ENCODE measurements at places on chromosomes 16 and 17.

DNA sequence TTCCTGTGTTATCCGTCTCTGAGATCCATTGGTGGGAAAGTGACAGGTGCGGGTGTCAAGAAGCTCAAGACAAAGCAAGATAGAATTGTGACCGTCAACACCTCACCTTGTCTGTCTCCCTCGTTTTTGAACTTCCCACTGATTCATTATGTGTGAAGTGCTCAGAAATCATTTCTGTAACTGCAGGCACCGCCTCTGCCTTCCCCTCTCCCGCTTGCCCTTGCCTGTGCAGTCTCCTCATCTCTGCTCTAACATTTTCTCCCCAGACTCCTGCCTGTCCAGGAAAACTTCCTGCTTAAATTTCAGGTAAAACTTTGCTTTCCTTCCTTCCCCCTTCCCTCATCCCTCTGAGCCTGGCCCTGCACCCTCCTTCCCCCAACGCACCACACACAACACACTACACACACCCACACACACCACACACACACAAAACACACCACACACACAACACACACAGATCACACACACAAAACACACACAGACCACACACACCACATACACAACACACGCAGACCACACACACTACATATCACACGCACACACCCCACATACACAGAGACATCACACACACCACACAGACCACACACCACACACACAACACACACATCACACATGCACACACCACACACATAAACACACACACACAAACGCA, 25.7 kb downstream of the CALB2 start:
- no peak for DNase-seq

- DNase-seq, result peak; percentile 34
These were observed 797 bp downstream of the HES7 start for GRCh38 chr17:8122924-8123694.

DNA sequence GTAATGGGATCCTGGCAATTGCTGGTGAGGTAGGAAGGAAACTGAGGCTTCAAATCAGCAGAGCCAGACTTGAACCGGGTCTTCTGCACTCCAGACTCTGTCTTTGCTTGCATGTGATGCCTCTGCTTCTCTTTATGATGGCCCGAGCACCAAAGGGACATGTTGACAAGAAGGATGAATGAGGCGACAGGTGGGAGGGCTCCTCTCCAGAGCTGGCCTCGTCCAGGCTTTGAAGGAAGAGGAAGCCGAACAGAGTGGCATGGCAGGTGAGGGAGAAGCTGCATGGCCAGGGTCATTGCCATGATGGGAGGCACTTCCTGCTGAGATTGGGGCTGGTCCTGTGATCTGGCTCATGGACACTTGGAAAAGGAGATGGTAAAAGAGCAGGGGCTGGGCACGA, 40.8 kb downstream of the AKAP1 start:
- no peak for DNase-seq

DNA sequence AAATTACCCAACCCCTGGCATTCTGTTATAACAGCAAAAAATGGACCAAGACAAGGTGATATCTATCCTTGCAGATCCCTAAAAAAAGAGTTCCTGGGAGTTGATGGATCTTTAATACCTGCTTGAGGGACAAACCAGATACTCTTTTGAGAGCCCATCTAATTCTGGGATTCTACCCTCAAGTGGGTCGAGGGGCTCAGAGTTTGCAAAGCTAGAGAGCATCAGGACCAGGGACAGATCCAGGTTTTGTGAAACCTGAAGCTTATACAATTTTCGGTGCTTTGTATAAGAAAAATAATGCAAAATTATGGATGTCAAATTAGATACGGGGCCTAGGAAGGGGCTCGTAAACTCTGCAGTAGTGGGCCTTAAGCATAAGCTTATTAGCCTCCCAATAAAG, 130.5 kb upstream of the CRHR1 start:
- no peak for DNase-seq

- DNase-seq, result no peak
These were observed 51.3 kb downstream of the ADCY9 start for GRCh38 chr16:4064950-4065352.

DNA sequence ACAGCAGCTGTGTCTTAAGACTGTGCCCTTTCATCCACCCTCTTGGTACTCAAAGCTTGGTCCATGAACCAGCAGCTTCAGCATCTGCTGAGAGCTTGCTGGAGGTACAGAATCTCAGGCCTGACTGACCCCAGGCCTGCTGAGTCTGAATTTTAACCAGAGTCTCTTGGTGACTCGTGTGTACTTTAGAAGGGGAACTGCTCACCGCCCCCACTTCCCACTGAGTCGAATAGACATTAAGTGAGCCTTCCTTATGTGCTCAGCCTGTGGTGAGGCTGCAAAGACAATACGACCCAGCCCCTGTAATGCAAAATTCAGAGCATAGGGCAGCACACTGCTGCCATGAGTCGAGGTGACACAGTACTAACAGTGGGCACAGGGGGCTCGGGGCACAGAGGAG, 662.8 kb downstream of the WWOX start:
- peak; percentile 11 for DNase-seq

DNA sequence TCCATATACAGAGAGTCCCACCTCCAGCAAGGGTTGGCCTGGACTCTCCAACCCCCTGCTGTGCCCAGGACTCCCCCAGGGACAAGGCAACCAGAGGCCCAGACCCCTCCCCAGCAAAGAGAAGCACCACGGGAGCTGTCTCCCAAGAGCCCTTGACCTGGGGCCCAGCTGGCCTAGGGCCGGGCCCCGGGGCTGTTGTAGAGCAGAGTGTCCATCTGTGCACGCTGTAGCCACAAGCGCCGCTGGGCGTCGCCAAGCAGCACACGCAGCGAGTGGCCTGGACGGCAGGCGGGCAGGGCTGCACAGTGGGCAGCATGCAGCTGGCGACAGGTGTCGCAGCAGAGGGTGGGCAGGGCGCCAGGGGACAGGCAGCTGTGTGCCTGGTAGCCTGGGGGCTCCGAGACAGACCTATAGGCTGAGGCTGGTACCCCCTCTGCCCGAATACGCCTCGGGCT, 4.3 kb downstream of the SPATA2L start:
- peak; percentile 57 for DNase-seq

DNA sequence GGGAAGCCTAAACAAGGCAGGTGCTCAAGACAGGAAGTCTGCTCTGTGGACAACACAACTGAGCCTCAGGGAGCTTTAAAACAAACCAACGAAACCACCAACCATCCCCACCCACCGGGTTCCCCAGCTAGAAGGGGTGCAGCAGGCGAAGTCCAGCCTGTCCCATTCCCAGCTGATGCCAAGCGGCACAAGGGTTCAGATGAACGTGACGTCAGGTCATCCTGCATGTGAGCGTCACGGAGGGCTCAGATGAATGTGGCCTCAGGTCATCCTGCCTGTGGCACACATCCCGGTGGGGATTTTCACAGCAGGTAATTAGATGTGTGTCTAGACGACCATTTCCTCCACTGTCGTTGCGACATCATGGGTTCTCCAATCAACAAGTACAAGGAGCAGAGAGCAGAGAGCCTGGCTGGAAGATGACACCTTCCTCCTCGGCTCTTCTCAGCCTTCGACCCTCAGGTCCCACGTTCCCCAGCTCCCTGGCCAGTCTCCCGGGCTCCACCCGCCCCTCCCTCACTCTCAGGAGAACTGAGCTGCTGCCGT, 246.5 kb downstream of the FOXL1 start:
- no peak for DNase-seq

DNA sequence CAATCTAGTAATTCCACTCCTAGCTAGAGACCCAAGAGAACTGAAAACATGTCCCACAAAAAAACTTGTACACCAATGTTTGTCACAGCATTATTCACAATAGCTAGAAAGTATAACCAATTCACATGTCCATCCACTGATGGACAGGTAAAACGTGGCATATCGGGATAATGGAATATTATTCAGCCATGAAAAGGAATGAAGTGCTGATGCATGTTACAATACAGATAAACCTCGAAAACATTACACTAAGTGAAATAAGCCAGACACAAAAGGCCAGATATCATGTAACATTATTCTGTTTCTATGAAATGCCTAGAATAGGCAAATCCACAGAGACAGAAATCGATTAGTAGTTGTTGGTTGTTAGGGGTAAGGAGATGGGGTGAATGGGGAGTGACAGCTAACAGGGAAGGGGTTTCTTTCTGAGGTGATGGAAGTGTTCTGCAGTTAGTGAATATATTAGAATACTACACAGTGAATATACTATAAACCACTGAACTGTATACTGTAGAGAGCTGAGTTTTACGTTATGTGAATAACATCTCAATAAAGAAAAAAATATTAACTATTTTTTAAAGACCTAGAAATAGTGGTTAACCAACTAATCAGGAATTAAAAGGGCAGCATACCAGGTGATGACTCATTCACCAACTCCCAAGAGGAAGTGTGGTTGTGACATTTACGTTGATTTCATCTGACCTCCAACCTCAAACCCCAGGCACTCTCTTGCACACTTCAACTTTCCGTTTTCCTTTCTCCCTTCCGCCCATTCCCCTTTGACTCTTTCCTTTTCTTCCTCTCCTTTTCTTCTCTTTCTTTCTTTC, 48.6 kb downstream of the GAS7 start:
- peak; percentile 44 for DNase-seq

GRCh38 chr17:75439287-75439686, 17.1 kb upstream of the TMEM94 start:
- DNase-seq, result no peak

- peak; percentile 80 for DNase-seq
These were observed 3.7 kb downstream of the SLC52A1 start for GRCh38 chr17:5031365-5032082.

- no peak for DNase-seq
These were observed 206.2 kb upstream of the IRX5 start for GRCh38 chr16:54724346-54724925.

DNA sequence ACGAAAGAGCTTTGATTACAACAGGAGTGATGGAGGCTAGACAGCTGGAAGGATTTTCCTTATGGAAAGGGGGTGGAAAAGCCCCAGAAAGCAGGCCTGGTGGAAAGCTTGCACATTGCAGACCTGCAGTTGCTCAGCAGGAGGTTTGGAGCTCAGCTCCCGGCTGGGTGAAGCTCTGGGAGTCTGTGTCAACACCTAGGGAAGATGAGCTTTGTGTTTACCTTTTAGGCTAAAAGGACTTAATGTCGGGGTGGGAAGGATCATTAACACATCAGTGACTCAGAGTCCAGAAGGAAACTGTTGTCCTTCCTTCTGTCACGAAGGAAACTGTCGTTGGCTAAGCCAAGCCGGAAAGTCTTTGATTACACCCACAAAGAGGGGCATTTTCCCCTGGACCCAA, 48.2 kb downstream of the RAP1GAP2 start:
- DNase-seq, result no peak

DNA sequence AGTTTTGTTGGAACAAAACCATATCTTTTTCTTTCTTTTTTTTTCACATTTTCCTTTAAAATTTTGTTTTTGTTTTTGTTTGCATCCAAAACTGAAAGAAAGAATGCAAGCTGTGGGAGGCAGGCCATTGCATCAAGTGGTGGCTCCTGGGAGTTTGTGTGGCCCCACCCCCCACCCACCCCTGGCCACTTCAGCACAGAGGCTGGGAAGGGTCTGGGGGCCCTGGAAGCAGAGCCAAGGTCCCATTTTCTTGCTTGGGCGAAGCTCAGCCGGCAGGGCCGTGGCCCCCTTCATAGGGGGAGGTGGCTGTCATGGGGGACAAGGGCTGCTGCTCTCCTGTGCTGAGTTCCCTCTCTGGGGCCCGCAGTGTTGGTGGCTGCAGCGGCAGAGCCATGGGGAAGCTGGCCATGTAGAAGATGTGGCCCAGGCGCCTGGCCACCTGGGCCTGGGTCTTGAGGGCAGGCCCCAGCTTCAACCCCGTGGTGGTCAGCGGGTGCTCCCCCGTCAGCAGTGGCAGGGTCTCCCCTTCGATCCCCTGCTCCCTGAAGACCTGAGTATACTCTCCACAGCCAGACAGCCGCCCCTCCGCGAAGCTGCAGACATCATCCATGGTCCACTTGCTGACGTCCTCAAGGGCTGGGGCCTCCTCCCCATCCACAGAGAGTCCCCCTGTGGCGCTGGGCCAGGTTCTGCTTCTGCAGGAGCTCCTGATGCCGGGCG, 19.8 kb downstream of the PAFAH1B1 start:
- DNase-seq, result no peak

DNA sequence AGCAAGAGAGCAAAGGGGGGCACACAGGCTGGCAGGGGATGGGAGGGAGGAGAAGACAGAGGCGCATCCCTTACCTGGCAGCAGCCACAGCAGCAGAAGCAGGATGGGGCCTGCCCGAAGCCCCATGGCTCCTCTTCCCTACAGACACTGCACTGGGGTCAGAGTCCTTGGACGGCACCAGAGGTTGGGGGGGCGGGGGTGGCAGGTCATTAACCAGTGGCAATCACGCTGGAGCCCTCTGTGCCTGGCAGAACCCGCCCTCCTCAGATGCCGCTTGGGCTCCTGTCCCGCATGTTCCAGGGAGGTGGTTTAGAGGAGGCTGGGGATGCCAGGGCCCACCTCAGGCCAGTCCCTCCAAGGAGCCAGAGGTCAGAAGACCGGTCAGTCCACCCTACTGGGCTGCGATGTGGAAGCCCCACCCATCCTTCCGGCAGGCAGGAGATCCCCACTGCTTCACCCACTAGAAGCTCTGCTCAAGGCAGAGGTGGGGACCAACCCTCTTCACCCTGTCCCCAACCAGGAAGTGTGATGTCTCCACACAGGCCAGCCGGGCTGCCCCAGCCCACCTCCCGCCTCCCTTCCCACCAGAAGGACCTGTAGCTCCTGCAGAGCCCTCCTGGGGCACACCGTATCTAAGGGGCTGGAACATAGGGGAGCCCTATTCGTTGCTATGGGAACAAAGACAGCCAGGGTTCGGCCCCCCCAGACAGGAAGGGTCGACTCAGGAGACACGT, 11.7 kb downstream of the ZG16B start:
- DNase-seq, result no peak

GRCh38 chr16:83692224-83692623, 115.6 kb upstream of the HSBP1 start:
- DNase-seq, result no peak

DNA sequence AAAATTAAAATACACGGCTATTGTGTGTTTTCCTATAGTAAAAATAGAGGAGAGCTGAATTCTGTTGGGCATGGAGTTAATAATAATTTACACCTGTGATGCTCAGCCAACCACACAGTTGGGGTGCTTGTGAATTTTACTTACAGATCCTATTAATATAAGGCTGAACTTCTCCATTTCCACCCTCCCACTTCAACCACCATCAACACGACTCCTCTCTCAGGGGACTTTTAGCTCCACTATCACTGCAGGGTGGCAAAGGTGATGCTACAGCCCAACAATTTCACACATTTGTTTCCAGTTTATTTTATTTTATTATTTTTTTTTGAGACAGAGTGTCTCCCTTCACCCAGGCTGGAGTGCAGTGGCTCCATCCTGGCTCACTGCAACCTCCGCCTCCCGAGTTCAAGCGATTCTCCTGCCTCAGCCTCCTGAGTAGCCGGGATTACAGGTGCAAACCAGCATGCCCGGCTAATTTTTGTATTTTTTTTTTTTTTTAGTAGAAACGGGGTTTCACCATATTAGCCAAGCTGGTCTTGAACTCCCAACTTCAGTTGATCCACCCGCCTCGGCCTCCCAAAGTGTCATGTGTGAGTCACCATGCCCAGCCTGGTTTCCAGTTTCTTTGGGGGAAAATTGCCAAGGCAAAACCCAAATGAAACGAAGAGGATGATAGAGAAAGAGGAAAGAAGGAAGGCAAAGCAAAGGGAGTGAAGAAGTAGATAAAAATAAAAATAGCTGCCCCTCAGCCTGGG, 57.9 kb downstream of the GNA13 start:
- DNase-seq, result no peak

GRCh38 chr16:30805370-30806169, 18.6 kb upstream of the ZNF629 start:
- peak; percentile 88 for DNase-seq

- DNase-seq, result no peak
These were observed 119.7 kb upstream of the CIBAR2 start for GRCh38 chr16:85231959-85232358.

- no peak for DNase-seq
These were observed 27.4 kb upstream of the NAGLU start for GRCh38 chr17:42508426-42509165.

- DNase-seq, result peak; percentile 74
These were observed 55.8 kb downstream of the MYH13 start for GRCh38 chr17:10316801-10317542.

All from body of pancreas (tissue), 4 donors.